Left kidney (tissue), 8 donors: ENCODE measurements at places on chromosomes 7 and 10. TPM values are rescaled to one million over a fixed set of nuclear protein-coding genes. Genes with fewer than 3 reads are reported as not detected.

GRCh38 chr10:34543716-34544115 is 271.4 kb downstream of the PARD3 start:
- DNase-seq, result no peak

The STEAP4 gene
- polyA plus RNA-seq, result 0.23 TPM

The MSMB gene
- not detected for polyA plus RNA-seq

DNA sequence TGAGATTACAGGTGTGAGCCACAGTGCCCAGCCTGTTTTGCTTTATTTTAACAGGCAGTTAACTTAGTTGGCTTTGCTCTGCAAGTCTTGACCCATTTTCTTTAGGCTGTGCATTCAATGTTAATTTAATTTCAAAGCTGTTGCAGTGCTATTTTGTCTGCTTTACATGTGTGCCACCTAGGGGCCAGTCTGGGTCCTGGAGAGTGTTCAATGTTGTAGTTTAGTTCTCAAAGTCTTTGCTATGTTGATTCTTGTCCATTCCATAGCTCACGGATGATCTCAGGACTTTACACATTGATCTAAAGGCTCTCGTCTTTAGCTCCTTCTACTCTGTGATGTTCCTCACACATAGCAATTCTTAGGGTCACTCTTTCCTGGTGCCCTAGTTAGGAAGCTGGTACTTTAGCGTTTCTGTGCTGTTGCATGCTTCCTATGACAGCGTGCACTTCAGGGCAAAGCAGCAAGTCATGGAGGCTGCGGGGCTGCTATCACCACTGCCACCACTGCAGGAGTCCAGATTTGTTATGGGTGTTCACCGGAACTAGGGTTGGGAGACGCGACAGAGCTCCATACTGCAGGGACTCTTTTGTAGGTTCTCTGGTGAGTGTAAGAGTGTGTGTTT is 16.4 kb upstream of the ABCA13 start:
- DNase-seq, result peak; percentile 21

- DNase-seq, result peak; percentile 73
Observed at GRCh38 chr7:191981-192649, at the start of gene FAM20C. TSS of gene FAM20C (plus strand) at chr7:192571. CDS start at chr7:193200, 629 bp downstream.

The ELFN1 gene
- 9.3 TPM for polyA plus RNA-seq
